ENCODE measurements at places on chromosomes 11 and 22.

DNA sequence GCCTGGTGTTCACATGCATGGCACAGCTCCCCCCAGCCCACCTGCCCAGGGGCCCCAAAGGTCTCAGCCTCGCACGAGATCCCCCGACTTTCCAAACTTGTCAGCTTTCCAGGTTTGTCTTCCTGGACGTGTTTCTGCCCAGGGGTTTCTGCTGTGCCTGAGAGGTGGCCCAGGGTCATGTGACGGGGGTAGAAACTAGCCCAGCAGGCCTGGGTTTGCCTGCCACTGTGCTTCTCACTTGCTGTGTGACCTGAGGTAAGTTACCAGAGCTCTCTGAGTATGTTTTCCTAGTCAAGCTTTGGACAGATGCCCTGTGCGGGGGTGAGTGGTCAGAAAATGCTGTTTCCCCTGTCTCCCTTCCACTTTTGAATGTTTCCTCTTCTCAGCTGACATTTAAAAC lies 38.3 kb upstream of the SHISAL1 start:
- no peak for DNase-seq

DNA sequence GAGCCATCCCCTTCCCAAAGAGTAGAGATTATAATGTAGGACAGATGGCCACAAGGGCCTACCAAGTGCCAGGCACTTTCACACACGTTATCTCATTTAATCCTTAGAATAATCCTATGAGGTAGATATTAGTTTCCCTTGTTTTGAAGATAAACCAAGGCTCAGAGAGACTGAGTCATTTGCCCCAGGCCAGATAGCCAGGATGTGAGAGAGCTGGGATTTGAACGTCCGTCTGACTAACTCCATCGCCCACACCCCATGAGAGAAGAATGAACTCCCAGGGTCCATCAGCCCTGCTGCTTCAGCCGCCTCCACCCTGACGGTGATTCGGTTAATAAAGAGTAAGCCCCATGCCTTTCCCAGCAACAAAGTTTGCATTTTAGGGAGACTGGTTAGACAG lies 10.7 kb downstream of the PRG3 start:
- DNase-seq: no peak

DNA sequence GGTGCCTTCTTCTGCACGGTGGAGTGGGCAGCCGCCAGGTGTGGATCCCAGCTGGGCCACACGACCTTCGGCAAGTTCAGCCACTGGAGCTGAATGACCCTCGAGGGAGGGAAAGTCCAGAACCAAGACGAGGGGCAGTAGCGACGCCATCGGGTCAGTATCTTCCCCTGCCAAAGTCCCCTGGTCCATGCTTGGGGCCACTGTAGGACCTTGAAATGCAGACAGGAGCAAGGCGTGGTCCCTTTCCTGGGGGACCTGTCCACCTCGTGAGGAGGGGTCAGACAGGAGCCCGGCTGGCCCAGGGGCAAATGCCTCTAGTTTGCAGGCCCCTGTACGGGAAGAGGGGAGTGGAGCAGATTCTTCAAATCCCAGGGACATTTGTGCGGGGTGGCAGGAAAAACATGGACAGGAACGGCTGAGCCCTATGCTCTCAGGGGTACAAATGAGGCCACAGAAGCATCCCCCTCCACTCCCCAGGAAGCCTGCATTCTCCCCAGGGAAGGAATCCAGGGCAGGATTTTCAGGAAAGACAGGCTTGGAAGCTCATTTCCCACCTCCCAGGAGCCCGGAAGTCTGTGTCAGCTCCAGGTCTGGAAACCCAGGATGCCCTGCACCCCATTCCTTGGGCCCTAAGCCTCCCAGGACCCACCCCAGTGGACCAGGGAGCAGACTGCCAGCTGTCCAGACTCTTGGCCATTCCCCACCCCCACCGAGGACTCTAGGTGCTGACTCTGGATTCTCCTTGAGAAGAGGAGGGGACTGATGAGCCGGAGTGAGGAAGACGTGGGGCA lies 6.6 kb downstream of the SHANK2 start:
- DNase-seq: no peak

GRCh38 chr11:68441466-68442230 lies 18.9 kb upstream of the PPP6R3 start:
- DNase-seq: no peak

- no peak for DNase-seq
Measured at GRCh38 chr11:93587858-93588581, 44.8 kb upstream of the SMCO4 start.

DNA sequence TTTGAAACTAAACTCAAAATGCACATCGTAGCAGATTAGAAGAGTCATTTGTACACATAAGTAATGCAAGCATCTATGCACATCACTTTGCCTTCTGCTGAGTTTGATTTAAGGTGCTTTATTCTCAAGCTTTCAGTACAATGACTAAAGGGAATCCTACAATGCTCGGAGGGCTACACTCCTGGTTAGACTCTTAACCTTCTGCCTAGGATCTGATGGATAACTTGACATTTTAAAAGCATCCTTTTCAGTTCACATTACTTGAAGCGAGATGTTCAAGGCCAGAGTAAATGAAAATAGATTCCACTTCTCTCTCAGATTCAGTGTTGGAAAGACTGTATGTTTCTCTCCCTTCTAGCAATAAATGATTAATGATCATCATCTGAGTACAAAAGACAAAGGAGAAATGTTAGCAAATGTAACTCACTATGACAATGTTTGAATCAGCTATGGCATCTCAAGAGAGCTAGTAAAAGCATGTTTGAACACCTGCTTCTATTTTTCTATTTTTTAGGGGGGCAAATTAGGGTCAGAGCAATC lies 259.2 kb upstream of the ANO3 start:
- no peak for DNase-seq

GRCh38 chr11:13761250-13761649 lies 92.8 kb downstream of the FAR1 start:
- no peak for DNase-seq

DNA sequence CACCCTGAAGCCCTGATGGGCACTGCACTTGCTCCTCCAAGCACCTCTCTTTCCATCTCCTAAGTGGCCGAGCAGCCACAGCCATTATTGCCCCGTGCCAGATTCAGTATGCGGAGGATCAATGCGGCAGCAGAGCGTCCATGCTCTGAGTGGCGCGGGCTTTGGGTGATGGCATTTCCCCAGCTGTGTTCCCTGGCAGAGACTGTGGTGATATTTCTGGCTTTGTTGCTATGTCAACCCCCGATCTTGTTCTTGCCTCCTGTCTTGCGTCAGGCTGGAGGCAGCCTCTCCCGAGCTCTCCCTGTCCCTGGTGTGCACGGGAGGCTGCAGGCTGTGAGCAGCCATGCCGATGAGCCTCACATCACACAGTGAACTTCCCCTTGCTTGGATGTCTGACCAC lies 1018.6 kb downstream of the TBC1D22A start:
- no peak for DNase-seq

DNA sequence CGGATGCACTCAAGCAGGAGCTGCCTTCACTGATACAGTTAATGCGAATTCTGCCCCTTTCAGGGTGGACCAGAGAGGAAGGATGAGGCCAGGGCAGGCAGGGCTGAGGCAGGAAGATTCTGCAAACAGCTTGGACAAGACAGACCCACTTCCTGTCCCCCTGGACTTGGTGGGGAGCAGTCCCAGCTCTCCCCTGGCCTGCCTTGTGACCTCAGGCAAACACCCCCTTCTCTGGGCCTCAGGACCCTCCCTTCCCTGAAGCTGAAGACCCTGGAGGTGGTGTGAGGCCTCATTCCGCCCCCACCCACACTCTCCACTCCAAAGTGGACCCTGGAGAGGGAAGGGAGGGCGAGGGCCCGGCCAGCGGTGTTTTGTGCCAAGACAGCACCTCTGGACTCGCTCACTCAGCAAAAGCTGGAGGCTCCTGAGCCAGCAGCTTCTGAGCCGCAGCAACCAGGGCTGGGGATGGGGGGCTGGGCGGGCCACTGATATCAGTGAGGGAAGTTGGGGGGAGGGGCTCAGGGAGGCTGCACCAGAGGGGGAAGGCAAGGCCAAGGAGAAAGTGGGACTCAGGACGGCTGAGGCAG lies 8.5 kb downstream of the RAB3IL1 start:
- DNase-seq: no peak

- DNase-seq: no peak
Measured at GRCh38 chr11:113528982-113529381, 53.8 kb upstream of the DRD2 start.

DNA sequence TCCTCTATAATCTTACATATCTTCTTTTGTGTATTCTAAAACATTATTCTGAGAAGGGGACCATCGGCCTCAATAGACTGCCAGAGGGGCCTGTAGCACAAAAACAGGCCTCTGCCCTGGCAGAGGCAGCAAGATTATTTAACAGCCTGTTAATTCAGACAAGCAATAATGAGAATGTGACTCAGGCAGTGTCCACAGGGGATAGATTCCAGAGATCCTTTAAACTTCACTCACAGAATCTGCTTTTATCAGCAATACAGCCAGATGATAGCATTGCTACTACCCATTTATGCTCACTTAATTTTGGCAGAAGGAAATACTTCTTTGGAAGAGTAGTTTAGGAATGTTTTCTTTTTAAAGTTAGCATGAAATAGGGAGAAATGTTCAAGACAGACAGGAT lies 44.9 kb downstream of the AAMDC start:
- DNase-seq: no peak

DNA sequence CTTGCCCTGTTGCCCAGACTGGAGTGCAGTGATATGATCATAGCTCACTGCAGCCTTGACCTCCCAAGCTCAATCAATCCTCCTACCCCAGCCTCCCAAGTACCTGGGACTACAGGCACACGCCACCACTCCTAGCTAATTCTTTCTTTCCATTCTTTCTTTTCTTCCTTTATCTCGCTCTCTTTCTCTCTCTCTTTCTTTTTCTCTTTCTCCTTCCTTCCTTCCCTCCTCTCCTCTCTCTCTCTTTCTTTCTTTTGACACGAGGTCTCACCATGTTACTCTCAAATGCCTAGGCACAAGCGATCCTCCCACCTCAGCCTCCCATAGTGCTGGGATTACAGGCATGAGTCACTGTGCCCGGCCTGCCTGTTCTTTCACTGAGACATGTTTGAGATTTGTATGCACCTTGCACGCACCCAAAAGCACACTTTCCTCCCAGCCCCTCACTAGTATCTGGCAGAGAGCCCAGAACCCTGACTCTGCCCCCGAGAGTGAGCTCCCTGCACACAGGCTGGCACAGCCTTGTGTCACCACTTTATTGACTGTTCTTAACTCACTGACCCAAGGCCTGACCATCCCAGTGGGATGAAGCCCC lies 56.8 kb downstream of the CD6 start:
- DNase-seq: no peak

GRCh38 chr11:17878743-17879142 lies 134.1 kb downstream of the SERGEF start:
- no peak for DNase-seq

DNA sequence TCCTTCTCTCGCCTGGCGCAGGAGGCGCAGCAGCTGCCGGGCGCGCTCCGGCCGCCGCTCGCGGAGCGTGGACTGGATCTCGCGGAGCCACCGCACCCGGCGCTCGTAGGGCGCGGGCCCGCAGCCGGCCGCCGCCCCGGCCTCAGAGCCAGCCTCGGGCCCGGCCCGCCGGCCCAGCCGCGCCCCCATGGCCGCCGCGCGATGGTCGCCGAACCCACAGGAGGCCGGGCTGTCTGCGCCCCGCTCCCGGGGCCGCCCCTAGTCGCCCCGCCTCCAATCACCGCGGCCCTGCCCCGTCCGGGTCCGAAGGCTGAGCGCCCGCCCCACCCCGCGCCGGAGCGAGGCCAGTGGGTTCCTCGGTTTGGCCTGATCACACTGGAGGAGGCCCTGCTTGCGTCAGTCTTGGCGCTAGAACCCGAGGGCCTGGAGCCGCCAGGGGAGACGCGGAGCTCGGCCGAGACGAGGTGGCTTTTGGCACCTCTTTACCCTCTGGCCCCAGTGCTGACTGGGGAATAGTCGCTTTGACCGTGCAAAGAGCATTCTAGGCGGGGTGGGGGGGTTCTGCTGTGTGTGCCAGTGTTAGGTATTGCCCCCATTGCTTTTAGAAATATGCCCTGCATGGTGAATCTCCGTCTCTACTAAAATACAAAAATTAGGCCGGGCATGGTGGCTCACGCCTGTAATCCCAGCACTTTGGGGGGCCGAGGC lies at the start of gene LRRC75B:
TSS of gene LRRC75B (minus strand) at position 223 of the 708 bp plus-strand sequence. CDS start at position 189, 34 bp downstream.
- DNase-seq: no peak

DNA sequence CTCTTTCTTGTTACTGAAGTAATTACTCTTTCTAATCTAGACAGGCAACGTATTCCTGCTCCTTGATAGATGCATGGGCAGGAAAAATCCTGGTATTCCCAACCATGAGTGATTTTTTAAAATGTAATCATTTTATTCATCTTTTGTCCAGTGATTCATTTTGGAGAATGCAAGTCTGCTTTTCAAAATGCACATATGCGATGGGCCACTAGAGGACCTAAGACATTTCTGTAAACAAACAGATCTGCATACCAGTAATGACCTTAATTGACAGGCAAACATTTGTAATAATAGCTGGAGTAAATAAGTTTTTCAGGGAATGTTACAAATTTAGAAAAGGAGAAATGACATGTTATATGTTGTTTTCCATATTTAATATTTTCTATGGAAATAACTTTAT lies 1167.6 kb downstream of the JRKL start:
- DNase-seq: no peak

GRCh38 chr11:128507936-128508335 lies 79.4 kb downstream of the ETS1 start:
- DNase-seq: no peak

DNA sequence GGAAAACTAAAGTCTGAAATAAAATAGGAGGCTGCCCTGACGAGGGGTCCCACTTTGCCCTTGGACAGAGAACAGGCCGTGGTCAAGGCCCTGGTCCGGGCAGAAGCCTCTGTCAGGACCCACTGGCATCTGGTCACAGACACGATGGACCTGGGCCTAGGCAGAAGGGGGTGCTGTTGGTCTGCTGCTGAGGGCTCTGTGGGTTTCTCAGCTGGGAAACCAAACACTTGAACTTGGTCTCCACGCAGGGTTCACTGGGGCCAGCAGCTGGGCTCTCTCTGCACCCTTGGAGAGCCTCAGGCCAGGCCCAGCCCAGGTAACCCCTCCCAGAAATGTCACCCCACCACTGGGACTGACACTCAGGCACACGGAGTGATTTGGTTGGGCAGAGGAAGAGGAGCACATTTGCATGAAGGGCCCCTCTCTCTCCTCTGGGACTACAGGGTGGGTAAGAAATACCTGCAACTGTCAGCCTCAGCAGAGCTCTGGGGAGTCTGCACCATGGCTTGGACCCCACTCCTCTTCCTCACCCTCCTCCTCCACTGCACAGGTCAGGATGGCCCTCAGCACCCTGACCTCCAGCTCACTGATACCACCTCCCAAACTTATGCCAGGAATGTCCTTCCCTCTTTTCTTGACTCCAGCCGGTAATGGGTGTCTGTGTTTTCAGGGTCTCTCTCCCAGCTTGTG lies 48.1 kb upstream of the TOP3B start:
- no peak for DNase-seq

- no peak for DNase-seq
Measured at GRCh38 chr11:3181725-3182461, 16.8 kb upstream of the OSBPL5 start.

Data from stimulated activated CD8-positive, alpha-beta memory T cell treated with anti-CD3 and anti-CD28 coated beads, Interleukin-7, amount 100 ng/mL, for 48 hours (primary cell).